Inflammatory macrophage (primary cell): ENCODE measurements at places on chromosomes 6 and 20.

DNA sequence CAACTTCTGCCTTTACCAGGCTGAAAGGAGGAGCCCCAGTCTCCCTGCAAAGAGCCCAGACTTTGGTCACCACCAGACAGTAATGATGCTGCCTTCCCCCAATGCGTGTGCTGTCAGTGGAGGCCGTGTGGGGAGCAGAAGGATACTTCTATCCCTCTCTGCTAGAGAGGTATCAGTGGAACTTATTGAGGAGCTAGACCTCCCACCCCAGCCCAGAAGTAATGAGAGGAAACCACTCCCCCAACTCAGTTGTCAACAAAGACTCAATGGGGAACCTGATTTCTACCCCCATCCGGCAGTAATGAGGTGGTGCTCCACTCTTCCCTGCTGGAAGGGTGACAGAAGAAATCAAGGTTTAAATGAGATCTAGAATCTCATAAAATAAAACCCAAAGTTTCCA lies 4.4 kb upstream of the WFDC8 start:
- DNase-seq: no peak

DNA sequence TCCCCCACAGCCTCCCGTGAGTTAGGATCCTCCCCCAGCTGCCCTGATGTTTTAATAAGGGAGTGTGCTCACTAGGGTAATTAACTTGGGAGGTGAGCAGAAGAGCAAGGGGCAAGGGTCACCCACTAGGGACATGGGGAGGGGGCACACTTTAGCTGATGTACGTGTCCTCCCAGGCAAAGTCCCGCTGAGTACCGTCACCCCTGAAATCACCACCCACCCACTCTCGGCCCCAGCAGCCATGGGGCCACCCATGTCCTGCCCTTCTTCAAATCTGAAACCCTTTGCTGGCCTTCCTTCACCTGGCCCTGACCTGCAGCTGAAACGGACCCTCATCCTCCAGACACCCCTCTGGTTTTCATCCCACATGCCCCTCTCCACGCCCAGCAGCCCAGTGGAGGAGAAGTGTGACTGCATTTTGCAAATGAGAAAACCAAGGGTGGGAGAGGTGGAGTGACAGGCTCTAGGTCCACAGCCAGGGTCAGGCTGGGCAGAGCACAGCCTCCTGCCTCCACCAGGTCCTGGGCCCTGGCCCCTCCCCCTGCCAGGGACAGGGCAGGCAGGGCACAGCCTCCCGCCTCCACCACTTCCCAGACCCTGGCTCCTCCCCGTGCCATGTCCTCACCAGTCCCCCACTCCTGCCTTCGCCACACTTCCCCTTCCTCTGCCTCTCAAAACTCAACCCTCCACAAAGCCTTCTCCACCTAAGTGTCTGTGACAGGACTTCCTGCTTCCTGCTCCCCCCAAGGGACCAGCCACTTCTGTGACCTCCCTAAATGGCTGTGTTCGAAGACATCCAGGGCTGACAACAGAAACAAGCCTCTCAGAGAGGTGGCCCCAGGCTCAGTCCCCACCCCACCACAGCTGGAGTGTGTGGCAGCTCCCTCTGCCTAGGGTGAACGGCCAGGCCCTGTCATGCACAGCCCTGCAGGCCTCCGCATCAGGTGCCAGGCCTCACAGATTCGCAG lies 15.1 kb downstream of the ACSS1 start:
- DNase-seq: peak; percentile 85

DNA sequence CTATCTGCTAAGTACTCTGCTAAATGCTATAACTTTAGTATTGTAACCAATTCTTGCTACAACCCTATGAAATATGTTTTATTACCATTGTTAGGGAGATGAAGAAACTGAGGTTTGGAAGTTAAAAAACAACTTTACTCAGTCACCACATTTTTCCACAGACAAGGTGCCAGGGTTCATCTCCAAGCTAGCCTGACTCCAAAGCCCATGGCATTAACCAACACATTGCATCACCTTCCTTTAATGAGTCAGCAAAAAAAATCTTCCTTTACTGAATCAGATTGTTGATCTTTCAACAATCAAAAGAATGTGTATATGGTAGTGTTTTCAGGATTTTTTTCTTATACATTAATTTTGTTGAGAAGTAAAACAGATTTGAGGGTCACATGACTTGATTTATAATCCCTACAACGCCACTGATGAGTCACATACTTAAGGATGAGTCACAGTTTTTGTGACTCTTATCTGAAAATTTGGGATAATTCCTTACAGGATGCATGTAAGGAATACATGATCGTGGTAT lies 41.5 kb downstream of the MAN1A1 start:
- DNase-seq: no peak

GRCh38 chr20:58718729-58719128 lies 26.1 kb downstream of the NPEPL1 start:
- DNase-seq: no peak

- DNase-seq: peak; percentile 96
These were observed 36.7 kb upstream of the NNAT start for GRCh38 chr20:37484331-37484730.

DNA sequence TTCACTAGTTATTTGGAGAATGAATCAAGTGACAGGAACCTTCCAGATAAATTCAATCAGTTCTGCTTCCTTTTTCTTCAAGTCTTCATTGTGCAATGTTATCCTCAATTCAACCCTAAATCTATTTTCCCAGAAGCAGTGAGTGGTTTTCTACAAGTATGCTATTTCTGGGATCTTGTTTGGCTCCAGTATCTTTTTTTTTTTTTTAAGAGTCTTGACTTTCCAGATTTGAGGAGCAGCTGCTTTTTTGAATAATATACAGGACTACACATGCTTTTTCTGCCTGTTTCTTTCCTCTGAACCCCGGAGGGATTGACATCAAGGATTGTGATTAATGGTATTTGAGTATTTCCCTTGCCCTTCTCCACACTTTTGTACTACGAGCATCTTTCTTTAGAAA lies 339.2 kb upstream of the JAG1 start:
- no peak for DNase-seq

DNA sequence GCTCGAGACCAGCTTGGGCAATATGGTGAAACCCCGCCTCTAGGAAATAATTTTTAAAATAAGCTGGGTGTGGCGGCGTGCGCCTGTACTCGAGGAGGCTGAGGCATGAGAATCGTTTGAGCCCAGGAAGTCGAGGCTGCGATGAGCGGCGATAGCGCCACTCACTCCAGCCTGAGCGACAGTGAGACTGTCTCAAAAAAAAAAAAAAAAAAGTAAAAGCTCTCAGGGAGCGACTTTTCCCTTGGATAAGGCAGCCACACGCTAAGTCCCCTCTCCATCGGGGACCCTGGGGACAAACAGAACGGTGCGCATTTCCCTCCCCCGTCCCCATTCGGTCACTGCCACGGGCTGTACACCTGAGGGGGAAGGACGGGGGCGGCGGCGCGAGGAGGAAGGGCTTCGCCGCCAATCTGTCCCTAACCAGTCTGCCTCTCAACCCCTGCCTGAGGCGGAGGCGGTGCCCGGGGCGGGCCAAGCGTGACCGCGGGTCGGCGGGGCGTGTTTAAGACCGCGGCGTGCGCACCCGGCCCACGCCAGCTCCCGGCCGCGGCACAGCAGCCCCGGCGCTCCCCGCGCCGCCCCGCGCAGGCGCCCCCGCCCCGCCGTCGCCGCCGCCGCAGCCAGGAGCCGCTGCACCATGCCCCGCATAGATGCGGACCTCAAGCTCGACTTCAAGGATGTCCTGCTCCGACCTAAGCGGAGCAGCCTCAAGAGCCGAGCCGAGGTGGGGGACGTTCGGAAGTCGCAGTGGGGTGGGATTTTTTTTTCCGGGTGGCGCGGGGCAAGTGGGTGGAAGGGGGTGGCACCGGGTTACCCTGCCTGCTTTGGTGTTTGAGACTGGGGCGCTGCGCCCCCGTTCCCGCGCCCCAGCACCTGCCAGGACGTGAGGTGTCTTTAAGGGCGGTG lies at the start of gene GMPR:
Gene GMPR, plus strand, starts transcription at position 531 of the 906 bp plus-strand sequence. Its CDS starts 107 bp downstream, at position 638.
- DNase-seq: peak; percentile 68

- DNase-seq: no peak
These were observed 73.7 kb downstream of the DTNBP1 start for GRCh38 chr6:15588971-15589634.

DNA sequence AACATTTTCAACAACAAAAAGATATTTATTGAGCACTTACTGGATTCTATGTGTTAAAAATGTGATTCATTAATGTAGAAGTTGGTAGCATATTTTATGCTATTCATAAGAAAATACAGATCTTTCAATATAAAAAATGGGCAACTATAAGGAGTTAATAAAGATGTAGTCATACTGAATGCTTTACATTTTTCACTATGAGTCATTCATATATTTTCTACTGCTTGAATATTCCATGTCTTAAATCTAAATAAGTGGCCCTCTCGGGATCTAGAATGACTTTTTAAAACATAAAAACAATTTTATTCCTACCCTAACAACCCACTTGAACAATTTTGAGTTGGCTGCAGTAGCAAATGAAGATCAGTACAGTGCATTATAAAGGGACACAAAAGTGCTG lies 362.1 kb downstream of the PHF3 start:
- DNase-seq: no peak

- DNase-seq: peak; percentile 70
These were observed 39.0 kb upstream of the IFNGR1 start for GRCh38 chr6:137258170-137258569.

DNA sequence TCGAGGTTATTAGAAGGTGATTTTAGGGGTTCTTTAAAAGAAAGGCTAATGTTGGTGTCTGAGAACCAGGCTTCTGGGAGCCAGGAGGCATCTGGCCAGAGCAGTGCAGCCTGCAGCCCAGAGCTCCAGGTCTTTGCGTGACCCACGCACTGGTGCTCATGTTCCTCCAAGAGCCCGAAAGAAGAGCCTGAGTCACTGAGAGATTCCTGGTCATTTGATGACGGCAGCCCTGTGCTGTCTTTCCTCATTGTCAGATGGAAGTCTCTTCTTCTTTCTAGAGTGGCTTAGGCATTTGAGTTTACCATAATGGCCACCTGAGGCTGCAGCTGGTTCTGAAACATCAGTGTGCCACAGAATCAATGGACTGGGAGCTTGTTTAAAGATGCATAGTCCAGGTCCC lies 46.4 kb downstream of the CD109 start:
- no peak for DNase-seq

DNA sequence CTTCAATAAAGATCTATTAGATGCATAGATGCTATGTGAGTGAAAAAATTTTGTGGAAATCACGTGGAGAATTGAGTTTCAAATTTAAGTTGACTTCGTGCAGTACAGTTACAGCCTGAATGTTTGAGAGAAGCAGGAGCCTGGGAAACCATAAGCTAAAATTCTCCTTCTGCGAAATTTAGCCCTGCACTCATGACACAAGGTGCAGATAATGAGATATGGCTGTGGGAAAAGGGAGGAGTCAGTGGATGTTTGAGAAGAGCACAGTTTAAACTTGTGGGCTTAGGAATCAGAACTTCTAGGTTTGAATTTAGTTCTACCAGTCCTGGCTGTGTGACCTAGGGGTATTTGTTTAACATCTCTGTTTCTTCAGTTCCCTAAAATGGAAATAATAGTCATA lies 32.1 kb upstream of the SIRPG start:
- no peak for DNase-seq

GRCh38 chr6:145631374-145631773 lies 103.9 kb downstream of the EPM2A start:
- no peak for DNase-seq

GRCh38 chr20:57749869-57750268 lies 40.1 kb upstream of the PMEPA1 start:
- DNase-seq: no peak

GRCh38 chr20:53316206-53316937 lies 277.3 kb downstream of the ZNF217 start:
- no peak for DNase-seq

DNA sequence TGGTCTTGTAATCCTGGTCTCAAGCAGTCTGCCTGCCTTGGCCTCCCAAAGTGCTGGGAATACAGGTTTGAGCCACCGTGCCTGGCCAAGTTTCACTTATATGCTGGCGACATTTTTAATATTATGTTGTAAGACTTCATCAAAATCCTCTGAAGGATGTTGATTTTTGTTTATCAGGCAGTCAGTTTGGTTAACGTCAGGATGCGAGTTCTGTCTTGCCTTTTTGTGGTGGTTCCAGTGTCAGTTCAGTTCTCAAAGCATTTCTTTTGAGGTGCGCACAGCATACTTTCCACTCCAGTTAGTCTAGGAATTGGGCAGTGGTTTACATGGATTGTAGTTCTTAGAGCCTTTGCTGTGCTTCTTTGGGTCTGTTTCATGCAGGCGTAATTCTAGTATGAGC lies 24.9 kb downstream of the SCAF8 start:
- no peak for DNase-seq

GRCh38 chr20:21358737-21359136 lies 38.6 kb downstream of the NKX2-4 start:
- no peak for DNase-seq

DNA sequence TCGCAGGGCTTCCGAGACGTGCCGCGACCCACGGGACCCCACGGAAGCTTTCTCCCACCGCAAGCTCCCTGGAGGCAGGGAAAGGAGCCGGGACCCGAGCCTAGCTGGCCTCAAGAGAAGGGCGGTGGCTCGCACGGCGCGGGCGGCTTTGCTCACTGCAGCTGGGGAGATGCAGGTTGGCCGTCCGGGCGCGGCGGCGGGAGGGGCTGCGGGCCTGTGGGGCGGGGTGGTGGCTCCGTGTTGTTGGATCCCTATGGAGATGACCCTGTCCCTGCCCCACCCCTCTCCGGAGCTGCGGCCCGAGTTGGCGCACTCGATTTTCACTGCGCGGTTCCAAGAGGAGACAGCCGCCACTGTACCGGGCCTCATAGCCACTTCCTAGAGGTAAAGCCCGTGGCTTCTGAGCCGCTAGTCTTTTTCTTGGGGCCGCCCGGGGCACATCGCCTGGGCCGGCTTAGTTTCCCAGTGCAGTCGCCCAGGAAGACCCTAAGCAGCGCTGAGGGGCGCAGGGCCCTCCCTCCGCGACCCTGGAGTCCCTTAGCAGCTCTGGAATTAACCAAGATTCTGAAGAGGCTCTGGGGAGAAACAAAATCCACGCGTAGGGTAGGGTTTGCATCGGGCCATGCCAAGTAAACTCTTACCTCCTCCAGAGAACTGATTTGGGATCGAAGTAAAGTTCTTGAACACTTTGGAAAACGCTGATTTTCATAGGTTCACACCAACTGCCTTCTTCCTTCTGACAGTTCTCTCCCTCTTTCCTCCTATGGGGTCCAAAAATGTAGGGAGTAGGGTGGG lies at the start of gene ECT2L:
Gene ECT2L, plus strand, starts transcription at position 279 of the 795 bp plus-strand sequence. CDS start 17,188 bp downstream, outside the sequence.
- DNase-seq: no peak

GRCh38 chr6:5280920-5281319 lies 19.6 kb downstream of the FARS2 start:
- peak; percentile 36 for DNase-seq

DNA sequence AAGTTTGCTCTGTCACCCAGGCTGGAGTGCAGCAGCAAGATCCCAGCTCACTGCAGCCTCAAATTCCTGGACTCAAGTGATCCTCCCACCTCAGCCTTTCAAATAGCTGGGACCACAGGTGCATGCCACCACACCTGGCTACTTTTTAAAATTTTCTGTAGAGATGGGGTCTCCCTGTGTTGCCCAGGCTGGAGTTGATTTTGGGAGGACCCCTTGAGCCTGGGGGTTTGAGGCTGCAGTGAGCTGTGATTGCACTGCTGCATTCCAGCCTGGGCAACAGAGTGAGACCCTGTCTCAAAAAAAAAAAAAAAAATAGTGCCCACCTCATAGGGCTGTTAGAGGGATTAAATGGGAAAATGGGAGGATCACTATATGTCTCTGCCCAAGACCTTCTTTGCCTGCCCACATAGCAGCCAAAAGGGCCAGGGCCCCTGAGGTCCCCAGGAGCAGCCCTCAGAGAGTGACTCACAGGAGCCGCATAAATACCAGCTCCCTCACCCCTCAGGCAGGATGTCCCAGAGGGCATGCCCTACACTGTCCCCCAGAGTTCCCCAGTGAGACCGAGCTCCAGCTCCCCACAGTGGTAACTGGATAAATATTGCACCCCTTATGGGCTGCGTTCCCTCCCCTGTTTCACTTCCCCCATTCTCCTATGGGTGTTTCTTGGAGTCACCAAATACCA lies 11.7 kb upstream of the MDGA1 start:
- DNase-seq: peak; percentile 26

- peak; percentile 49 for DNase-seq
These were observed 276.6 kb upstream of the CNR1 start for GRCh38 chr6:88442737-88443136.
